ENCODE measurements at places on chromosomes 1 and 21. TPM values are rescaled to one million over a fixed set of nuclear protein-coding genes. Genes with fewer than 3 reads are reported as not detected.

- DNase-seq = no peak
- H3K27ac ChIP-seq = no peak overlapping the region
- H3K27me3 ChIP-seq = no peaks in the 10 kb centered on the region
Measured at GRCh38 chr1:205590777-205591513, 40.9 kb downstream of the ELK4 start.

Gene PIGR
- total RNA-seq = 0.99 TPM

- DNase-seq = no peak
- H3K4me1 ChIP-seq = peaks cover 12% of the 10 kb centered on the region
- no peak overlapping the region for H3K27ac ChIP-seq
- H3K27me3 ChIP-seq = no peaks in the 10 kb centered on the region
Measured at GRCh38 chr1:16048573-16049189, 5.1 kb downstream of the CLCNKB start.

Gene BRDT
- total RNA-seq = not detected

Gene RIMS3
- 1.0 TPM for total RNA-seq

Gene ZBTB48
- total RNA-seq = 26.0 TPM

Gene PPFIA4
- 0.42 TPM for total RNA-seq

Gene FCGR3B
- total RNA-seq = 0.57 TPM

GRCh38 chr1:229159668-229160544 lies 111.0 kb upstream of the RAB4A start:
- H3K4me3 ChIP-seq = no peak overlapping the region
- H3K27me3 ChIP-seq = no peaks in the 10 kb centered on the region

DNA sequence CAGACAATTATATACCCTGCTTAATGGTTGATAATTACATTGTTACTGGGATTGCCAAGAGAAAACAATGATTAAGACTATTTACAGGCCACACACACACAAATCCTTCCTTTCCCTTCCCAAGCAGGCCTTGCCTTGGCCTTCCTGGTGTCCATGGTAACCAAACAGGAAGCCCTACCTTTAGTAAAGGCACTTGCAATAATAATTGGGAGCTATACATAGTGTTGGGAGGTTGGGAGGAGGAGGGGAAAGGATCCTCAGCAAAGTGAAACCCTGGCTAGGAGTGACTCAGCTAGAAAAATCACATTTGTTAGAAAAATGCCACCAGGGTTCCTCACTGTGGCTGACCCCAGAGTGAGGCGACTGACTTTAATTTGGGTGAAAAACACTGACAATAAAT lies 122.3 kb upstream of the ADAR start:
- peaks cover 18% of the 10 kb centered on the region for H3K27me3 ChIP-seq
- no peaks in the 10 kb centered on the region for H3K36me3 ChIP-seq
- peaks cover 57% of the 10 kb centered on the region for H3K4me1 ChIP-seq
- DNase-seq = no peak

DNA sequence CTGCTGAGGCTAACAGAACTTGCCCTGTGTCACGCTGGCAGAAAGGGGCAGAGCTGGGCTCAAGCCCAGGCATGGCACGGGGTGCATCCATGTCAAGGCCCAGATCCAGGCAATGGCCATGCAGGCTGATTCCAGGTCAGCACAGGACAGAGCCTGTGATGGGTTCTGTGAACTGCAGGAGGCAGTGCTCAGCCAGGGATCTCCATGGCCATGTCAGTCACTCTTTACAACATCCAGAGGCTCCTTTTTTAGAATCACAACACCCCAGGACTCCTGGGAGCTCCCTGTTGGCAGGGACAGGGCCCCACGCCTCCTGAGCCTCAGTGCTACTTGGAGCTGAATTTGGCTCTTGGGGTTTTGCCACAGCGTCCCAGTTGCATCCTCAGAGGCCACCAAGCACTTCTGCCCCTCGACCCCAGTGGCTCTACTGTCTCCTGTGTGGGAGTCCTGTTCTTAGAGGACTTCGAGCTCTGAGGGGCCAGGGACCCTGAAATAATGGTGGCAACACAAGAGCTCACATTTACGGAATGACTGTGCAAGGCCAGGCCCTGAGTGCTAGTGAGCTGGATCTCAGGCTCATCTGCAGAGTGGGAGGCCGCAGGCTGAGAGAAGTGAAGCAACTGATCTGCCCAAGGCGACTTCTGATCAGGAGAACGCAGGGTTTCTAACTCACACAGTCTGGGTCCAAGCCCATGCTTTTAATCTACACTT lies 211.5 kb downstream of the TRABD2B start:
- H3K4me3 ChIP-seq = no peak overlapping the region
- H3K27me3 ChIP-seq = no peaks in the 10 kb centered on the region
- no peak for DNase-seq
- no peak overlapping the region for H3K27ac ChIP-seq
- no peaks in the 10 kb centered on the region for H3K4me1 ChIP-seq

Gene WNT3A
- total RNA-seq = 1.6 TPM

GRCh38 chr1:85940656-85941306 lies 215.8 kb downstream of the COL24A1 start:
- H3K4me3 ChIP-seq = no peak overlapping the region
- no peak for DNase-seq
- H3K4me1 ChIP-seq = no peaks in the 10 kb centered on the region
- H3K27ac ChIP-seq = no peak overlapping the region

GRCh38 chr1:243525085-243525487 lies 269.2 kb downstream of the SDCCAG8 start:
- H3K27me3 ChIP-seq = no peaks in the 10 kb centered on the region
- H3K36me3 ChIP-seq = no peaks in the 10 kb centered on the region
- no peak for DNase-seq
- peaks cover 10% of the 10 kb centered on the region for H3K4me1 ChIP-seq
- no peak overlapping the region for H3K27ac ChIP-seq

DNA sequence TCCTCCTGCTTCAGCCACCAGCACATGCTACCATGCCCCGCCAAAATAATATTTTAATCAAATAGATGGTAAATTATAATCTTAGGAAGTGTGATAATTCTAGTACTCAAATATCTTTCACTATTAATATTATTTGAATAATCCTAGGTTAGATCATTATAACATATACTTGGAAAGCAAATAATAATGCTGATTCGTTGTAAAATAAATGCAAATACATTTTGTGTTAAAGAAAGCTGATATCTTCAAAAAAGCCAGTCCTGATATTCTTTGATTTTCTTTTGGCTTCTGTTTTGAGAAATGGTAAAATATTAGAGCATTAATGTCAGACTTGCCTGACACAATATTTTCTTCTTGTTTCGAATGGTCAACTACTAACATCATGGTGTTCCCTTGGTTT lies 116.3 kb upstream of the ADAMTS5 start:
- H3K27ac ChIP-seq = no peak overlapping the region
- H3K36me3 ChIP-seq = no peaks in the 10 kb centered on the region
- no peaks in the 10 kb centered on the region for H3K4me1 ChIP-seq
- H3K4me3 ChIP-seq = no peak overlapping the region
- no peak for DNase-seq

Gene MPL
- total RNA-seq = not detected

GRCh38 chr1:244451951-244452795 lies 464 bp upstream of the ADSS2 start:
- H3K27me3 ChIP-seq = no peaks in the 10 kb centered on the region
- no peaks in the 10 kb centered on the region for H3K36me3 ChIP-seq
- H3K4me3 ChIP-seq = peak overlapping the region; percentile 73
- H3K27ac ChIP-seq = peak overlapping the region; percentile 91
- H3K4me1 ChIP-seq = peaks cover 16% of the 10 kb centered on the region

DNA sequence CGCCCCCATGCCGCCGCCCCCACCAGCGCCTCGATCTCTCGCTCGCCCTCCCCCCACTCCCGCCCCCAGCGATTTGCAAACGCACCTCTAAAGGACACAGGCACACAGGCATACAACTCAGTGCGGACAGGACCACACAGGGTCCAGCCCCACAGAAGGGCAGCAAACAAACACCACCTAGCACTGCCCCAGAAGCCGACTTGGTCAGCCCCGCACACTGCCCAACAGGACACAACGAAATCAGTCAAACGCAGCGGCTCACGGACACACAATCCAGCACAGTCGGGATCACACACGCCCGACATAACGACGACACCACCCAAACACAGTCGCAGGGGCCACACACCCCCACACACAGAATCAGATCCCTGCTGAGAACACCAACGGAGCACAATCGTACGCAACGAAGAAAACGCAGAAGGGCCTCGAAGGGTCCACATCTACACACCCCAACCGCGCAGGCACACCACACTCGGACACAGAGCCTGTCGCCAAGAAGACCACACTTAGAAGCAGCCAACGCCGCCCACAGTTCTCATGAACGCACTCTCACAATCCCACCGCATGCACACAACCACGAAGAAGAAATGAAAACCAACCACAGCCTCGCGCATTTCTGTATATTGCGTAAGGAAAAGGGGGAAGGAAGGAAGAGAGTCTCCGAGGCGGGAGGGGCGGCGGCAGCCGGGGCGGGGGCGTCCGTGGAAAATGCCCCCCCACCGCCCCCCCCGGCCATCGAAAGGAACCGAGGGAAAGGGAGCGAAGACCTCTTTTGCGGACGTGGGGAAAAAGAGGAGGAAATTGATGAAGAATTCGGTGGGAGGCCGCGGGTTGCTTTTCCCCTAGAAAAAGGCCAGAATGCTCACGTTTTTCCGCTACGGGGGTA lies 481 bp downstream of the TAL1 start:
- peak overlapping the region; percentile 82 for H3K27ac ChIP-seq
- H3K36me3 ChIP-seq = no peaks in the 10 kb centered on the region
- H3K4me1 ChIP-seq = peaks cover 16% of the 10 kb centered on the region
- H3K27me3 ChIP-seq = peaks cover 54% of the 10 kb centered on the region
